ENCODE measurements at places on chromosomes 1 and 21. TPM values are rescaled to one million over a fixed set of nuclear protein-coding genes. Genes with fewer than 3 reads are reported as not detected.

Gene NPHS2
- total RNA-seq, result not detected

Gene SMCP
- not detected for total RNA-seq

Gene TMEM269
- total RNA-seq, result not detected

Gene ARTN
- total RNA-seq, result 0.20 TPM

Gene RPTN
- total RNA-seq, result not detected

Gene WDR77
- total RNA-seq, result 28.4 TPM

GRCh38 chr1:7117399-7118281 is 332.4 kb downstream of the CAMTA1 start:
- DNase-seq, result no peak

DNA sequence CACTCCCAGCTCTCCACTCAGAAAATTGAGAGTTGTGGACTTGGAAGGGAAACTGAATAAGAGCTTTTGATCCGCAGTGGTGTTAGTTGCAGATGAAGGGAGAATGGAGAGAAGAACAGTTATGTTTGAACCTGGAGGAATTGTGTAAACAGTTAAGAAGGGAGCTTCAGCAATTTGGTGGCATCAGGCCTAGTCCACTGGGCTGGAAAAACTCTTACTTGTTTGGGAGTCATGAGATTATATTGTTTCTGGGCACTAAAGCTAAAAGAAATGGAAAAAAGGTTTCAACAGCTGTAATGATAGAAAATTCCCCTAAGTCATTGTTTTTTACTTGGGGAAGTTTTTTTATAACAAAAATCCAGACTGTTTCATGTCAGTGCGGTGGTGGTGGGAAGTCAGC is 256.1 kb upstream of the C1orf87 start:
- DNase-seq, result no peak

DNA sequence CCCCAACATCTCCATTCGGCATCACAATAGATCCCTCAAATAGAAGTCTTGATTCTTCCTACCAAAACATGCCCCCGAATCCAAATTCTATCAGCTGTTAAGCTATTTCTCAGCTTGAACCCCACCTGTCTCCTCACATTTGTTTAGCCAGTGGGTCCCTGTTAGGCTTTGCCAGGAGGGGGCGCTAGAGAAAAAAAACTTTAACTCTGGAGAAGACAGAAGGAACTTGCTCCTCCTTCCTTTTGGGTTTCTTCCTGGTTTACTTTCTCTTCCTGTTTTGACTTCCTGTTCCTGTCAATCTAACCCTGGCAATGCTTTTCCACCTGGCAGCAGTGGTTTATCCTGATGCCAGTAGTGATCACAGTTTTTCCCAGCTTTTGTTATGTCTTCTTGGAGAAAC is 95.6 kb upstream of the KCNK1 start:
- DNase-seq, result peak; percentile 26

DNA sequence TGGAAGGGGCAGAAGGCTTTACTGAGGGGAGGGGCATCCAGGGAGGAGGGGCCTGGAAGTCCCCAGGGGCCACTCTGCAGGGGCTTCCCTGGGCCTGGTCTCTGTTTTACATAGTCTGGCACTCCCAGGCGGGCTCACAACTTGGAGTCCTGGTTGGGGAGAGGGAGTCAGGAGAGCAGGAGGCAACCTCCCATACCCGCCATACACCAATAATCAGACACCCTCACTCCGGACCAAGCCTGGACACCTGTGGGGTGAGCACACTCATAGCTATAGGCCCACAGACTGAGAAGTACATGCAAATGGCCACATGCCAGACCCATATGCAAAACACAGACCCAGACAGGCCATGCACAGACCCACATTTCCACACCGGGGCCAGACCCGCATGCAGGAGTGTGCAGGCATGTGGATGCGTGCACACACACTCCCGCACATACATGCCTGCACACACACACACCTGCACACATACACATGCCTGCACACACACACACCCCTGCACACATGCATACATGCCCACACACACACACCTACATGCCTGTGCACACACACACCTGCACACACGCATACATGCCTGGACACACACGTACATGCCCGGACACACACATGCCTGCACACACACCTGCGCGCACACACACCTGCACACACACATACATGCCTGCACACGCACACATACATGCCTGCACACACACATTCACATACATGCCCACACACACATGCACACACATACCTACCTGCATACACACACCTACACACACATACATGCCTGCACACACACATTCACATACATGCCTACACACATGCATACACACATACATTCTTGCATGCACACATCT is 89.5 kb upstream of the RUNX3 start:
- no peak for DNase-seq

DNA sequence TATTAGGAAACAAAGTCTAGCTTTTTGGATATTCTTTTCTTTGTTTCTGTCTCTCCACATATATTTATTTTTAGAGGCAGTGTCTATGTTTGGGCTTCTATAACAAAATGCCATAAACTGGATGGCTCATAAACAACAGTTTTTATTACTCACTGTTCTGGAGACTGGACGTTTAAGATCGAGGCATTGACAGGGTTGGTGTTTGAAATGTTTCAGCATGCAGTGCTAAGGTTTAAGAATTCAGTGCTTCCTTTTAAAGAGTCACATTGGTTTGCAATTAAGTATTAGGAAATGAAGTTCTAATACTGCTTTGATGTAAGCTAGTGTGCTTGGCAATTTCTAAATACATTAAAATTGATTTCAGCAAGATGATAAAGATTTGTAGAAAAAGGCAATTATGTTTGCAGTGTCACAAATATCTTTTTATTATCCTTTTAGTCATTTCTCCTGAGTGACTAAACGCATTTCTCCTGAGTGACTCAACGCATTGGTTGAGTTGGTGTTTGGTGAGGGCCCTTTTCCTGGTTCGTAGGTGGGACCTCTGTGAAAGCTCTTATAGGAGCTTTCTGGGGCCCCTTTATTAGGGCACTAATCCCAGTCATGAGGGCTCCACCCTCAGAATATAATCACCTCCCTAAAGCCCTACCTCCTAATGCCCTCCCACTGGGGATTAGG is 317.0 kb downstream of the USP25 start:
- no peak for DNase-seq

DNA sequence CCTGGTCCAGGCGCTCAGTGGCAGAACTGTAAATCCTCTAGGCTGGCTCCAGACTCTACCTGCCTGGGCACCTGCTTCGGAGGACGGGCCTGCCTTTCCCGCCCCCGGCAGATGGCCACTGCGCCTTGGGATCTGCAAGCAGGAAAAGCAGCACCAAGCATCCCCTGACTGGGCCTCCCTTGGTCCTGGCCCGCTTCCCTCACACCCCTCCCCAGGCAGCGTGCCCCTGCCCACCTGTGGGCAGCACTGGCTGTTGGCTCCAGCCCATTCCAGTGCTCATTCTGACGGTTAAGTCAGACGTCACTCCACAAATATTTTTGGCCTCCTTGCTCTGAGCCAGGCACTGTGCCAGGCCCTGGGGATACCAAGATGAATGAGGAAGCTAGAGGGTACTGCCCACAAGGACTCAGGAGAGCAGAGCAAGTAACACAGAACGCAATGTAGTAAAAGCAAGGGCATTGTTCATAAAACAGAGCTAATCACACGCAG is 22.0 kb upstream of the BLACAT1 start:
- no peak for DNase-seq

DNA sequence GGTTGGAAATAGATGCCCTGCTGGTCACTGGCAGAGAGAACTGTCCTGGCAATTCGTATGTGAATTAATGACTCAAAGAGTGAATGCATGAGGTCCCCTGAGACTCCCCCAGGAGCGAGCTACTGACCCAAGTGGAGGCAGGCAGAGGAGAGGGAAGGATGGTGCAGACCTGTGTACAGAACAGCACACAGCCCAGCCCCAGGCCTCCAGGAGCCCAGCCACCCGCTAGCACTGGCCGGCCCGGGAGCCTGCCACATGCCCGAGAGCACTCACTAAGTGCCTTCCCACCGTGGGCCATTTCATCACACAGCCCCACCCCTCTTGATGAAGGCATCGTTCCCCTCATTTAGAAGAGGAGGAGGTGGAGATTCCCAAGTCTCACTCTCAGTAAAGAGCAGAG is 62.0 kb upstream of the IGSF21 start:
- DNase-seq, result no peak

DNA sequence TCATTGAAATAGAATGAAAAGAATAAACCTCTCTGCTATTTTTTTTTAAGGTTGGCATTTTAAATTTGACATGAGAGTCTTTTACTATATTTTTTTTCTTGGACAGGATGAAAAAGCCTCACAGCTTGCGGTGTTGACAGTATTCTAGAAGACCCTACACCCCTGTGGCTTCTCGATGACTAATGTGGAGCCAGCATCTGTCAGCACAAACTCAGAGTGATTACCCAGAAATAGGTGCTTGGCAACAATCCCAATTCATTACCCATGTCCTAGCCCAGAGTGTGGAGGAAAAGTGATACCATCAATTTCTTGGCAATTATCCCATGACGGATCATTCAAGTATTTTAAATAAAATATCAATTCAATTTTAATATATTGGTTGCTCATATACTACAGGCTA is 186.8 kb upstream of the MAP1LC3C start:
- no peak for DNase-seq

- no peak for DNase-seq
Measured at GRCh38 chr21:39110431-39110830, 72.8 kb downstream of the PSMG1 start.

DNA sequence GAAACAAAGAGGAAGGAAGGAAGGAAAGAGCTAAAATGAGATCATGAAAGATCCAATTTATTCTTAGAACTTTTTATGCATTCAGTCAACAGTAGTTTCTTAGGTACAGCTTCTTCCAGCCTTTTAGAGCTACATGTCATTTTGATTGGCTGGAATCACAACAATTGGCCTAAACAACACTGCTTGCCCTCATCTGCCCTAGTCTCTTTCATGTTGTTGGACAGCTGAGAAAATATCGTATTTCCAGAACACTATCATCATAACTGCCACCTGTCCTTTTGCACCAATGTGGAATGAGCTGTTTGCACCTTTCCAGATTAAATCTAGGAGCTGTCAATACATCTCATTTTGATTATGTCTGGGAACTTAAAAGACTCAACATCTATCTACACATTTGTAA is 161.7 kb downstream of the TGFBR3 start:
- DNase-seq, result no peak

GRCh38 chr1:186799689-186800054 is 29.1 kb upstream of the PLA2G4A start:
- no peak for DNase-seq

DNA sequence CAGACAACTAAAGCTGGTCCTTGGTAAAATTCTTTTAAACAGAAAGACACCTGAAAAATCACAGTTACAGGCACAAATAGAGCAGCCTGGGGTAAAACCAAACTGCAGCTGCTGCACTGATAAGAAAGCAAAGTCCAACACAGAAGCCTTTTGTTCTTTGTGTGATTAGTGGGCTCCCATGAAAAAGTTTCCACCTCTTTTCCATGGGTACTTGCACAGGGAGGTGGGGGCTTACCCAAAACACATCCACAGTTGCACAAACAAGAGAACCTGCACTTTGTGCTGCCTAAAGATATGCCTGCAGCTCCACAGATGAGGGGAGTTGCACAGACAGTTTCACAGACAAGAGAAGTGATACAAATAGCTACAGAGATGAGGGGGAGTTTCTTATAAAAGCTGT is 106.7 kb upstream of the SLC5A9 start:
- no peak for DNase-seq

GRCh38 chr1:185156288-185156853 is 382 bp downstream of the TRMT1L start:
- no peak for DNase-seq

GRCh38 chr1:158145173-158145719 is 35.4 kb upstream of the CD1D start:
- no peak for DNase-seq

GRCh38 chr1:78254517-78254916 is 208.8 kb downstream of the GIPC2 start:
- DNase-seq, result no peak

- DNase-seq, result no peak
Measured at GRCh38 chr1:6218375-6219164, 12.7 kb downstream of the RNF207 start.

DNA sequence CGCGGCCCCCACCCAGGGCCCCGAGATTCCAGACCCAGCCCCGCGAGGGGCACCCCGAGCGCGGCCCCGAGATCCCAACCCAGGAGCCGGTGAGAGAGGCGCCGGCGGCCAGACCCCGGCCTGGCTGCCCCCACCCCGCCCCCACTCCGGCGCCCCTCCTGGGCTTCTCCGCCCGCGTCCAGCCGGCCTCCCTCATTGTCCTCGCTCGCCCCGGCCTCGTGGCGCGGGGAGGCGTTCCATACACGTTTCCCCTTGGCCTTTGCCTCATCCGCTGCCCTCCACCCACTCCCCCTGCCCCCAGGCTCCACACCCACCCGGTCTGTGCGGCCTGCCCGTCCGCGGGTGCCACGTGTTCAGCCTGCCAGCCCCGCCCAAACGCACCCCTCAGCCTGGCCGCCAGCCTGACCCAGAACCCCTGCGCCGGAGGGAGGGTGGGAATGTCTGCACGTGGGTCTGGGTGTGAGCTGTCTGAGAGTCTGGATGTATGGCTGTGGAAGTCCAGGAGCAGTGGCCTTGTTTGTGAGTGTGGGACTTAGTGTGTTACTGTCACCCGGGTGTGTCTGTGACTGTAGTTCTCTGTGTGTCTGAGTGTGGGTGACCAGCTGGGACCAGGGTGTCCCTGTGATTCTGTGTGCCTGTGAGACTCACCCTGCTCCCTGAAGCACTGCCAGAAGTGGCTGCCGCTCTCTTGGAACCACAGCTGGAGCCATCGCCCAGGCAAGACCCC is 681 bp downstream of the B4GALT2 start:
- no peak for DNase-seq

DNA sequence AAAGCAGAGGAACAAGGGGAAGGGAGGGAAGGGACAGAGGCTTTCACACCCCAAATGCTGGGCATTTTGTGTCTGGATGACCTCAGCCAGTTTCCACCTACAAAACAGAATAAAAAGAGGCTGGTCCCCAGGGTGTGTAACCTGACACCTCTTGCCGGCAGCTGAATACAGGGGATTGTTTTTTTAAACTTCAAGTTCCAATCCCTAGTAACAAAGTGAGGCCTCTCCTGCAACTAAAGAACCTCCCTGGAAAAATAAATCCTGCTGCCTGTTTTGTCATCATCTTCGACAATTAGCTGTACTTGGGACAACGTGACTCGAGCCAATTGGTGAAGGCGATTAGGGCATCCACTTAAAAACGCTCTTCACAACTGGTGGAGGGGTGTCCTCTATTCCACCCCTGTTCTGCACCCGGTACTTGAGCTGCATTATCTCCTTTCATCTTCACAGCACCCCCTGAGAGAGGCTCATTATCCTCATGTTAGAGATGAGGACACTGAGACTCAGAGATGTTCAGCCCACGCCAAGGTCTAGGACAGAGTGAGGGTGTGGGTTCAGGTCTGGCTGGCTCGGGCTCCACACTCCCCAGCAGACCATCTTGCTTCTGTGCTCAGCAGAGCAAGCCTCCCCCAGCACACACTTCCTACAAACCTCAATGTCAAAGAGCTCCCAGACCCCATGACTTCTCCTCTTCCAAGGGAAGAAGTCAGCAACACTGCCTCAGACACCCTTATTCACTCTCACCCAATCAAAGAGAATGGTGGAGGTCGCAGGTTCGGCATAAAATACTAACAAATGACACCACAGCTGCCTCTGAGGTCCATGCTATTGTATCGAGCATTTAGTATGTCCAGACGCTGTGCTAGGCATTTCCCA is 15.2 kb downstream of the ITPKB start:
- no peak for DNase-seq

Data from activated CD4-positive, alpha-beta memory T cell treated with anti-CD3 and anti-CD28 coated beads, Interleukin-2, amount 10 ng/mL, durations not matched to agents 7 days and 5 days (primary cell).